ENCODE measurements at places on chromosomes 6 and 20.

DNA sequence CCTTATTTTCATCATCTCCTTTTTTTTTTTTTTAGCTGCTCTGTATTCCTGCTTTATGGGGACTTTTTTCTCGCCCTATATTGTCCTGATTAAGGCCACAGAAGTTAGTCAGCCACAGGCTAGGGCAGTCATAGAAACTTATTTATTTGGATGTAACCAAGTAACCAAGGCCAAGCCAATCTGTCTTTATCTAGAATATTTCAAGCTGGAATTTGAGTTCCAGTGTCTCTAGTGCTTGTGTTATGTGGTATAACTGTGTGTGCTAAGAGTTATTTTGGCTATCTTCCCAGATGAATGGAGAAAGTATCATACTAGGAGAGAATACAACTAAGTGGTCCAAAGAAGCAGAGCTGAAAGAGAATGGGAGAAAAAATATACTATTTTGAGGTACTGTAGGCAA, 751.5 kb downstream of the CBLN4 start:
- no peak for DNase-seq

GRCh38 chr20:40322941-40323340, 366.1 kb downstream of the MAFB start:
- no peak for DNase-seq

DNA sequence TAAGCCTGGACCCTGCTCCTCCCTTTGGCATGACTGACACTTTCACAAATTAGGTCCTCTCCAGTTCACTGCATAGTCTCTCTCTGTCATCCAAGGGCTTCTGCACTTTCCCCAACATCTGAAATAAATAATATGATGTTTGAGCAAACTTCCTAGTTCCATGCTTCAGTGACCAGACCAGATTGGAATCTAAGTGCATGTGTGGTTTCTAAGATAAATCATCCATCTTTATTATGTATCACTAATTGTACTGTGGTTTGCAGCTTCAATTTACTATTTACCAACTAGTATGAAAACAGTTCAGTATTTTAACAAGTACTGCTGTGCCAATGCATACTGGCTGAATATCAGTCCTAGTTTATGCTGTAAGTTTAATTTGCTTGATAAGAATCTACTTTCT, 18.7 kb downstream of the SESN1 start:
- no peak for DNase-seq

DNA sequence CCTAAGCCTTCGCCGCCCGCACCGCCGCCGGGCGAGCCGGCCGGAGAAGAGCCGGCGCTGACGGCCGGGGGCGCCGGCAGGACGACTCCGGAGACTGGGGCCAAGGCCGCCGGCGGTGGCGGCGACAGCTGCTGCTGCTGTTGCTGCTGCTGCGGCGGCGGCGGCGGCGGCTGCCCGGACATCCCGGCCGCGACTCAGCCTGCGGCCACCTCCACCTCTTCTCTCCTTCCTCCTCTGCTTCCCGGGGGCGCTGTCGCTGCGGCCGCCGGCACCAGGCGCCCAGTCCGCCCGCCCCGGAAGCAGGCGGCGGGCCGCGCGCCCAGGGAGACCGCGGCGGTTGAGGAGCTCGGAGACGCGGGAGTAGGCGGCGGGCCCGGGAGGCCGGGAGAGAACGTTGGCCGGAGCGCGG, 307 bp downstream of the RANBP9 start:
- DNase-seq: peak; percentile 49

DNA sequence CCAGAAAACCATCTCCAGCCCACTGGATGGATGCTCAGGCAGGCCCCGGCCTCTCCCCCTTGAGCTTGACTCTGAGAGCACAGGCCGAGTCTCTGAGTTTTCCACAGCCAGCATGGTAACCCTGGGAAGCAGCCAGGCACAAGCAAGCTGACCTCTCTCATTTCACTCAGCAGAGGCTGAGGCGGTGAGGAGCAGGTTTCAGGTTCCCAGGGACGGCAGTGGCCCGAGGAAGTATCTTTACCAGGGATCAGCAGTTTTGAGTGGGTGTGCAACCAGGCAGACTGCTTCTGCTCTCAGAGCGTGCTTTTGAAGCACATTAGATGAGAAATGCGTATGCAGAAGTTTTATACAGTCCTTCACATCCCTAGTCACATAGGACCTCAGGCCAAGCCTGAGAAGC, 12.6 kb downstream of the HCK start:
- DNase-seq: no peak

GRCh38 chr6:9554323-9554722, 860.6 kb downstream of the TFAP2A start:
- no peak for DNase-seq

DNA sequence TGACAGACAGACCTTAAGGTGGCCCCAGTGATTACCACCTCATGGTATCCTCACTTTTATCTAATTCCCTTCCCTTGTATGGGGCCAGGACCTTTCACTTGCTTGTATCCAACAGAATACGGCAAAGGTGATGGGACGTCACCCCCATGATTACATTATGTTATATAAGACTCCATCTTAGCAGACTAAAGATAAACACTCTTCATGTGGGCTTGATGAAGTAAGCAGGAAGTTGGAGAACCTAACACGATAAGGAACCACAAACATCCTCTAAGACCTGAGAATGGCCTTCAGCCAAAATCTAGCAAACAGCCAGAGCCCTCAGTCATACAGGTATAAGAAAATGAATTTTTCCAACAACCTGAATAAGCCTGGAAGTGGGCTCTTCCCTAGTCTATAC, 8.0 kb downstream of the SLC17A3 start:
- no peak for DNase-seq

GRCh38 chr6:163291622-163292021, 122.9 kb upstream of the QKI start:
- DNase-seq: no peak

- no peak for DNase-seq
Measured at GRCh38 chr20:62021793-62022385, 43.8 kb downstream of the TAF4 start.

- DNase-seq: no peak
Measured at GRCh38 chr6:55474382-55474781, 104.6 kb downstream of the HMGCLL1 start.

- DNase-seq: no peak
Measured at GRCh38 chr6:131966443-131966842, 15.3 kb upstream of the CCN2 start.

- DNase-seq: no peak
Measured at GRCh38 chr6:119129968-119130484, 51.6 kb upstream of the FAM184A start.

DNA sequence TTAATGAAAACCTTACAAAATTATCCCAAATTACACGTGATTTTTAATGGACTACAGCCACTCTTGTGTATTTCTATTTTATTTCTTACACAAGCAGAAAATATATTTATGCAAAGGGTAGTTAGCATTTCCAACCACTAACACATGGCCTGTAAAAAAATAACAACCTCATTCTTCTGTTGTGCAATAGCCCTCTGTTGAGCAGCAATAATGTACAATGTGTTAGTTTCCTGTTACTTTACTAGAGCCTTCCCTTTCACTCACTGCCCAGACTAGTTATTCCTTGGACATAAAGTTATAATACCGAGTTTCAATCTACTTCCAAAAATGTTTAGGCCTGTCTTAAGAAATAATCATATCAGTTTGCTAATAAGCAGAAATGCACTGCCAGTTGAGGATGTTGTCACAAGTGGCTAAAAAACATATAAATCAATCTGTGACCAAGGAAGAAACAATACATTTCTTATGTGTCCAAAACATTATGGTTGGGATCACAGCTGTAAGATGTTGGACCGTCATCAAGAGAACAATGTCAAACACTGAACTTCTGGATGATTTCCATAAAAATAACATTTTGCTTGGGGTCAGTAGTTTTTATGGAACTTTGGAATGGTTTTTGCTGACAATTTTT, 73.6 kb upstream of the RNF146 start:
- DNase-seq: no peak

DNA sequence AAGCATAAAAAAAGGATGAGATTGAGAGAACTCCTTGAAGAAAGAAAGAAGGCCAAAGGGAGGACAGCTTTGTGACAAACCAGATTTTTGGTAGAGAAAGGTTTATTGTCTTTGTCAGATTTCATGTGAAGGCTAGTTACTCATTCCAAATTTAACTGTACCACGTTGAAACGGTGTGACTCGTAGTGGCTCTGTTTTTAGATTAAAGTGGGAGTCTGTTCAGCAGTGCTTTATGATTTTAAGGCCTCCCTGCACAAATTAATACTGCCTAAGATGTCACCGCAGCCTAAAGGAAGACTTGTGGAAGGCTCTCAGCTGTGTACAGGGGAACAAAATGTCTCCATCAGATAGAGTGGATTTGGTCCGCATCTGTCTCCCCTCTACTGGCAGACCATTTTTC, 35.9 kb downstream of the CDC40 start:
- no peak for DNase-seq

- no peak for DNase-seq
Measured at GRCh38 chr6:22135395-22135794, 161.4 kb downstream of the PRL start.

GRCh38 chr20:12957968-12958367, 50.8 kb upstream of the SPTLC3 start:
- DNase-seq: no peak

- DNase-seq: no peak
Measured at GRCh38 chr6:88520445-88520844, 354.3 kb upstream of the CNR1 start.

DNA sequence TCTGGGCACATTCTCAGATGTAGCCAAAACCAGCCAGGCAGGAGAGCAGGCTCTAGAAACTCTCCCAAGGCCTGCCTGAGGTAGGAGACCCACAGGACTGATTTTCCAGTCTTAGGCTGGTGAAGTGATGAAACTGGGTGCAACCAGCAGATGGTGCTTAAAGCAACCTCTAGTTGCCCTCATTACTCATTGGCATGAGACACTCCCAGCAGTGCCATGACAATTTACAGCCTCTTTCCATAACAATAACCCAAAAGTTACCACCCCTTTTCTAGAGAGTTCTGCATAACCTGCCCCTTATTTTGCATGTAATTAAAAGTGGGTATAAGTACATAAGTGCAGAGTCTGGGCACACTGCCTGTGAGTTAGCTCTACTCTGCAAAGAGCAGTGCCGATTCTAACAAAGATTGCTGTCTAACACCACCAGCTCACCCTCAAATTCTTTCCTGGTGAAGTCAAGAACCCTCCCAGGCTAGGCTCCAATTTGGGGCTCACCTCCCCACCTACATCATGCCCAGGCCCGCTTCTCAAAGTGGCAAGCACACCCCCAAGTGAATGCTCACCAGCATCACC, 14.4 kb upstream of the GPR6 start:
- no peak for DNase-seq

DNA sequence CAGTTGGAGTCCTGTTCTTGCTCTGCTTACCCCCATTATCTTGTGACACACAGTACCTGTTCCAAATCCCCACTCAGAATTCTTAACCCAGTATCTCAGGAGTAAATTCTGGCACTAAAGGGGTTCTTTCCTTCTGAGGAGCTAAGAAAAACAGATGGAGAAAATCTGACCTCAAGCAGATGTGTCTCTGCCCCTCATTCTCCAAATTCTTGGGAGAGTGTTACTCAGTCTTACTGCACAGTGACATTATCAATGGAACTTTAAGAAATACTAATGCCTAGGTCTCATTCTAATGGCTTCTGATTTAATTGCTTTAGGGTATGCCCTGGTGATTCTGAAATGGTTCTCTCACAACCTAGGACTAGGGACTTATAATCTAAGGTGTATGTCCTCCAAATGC, 40.6 kb upstream of the PTPRK start:
- DNase-seq: no peak

- DNase-seq: no peak
Measured at GRCh38 chr6:33607784-33608161, 13.3 kb upstream of the ITPR3 start.

DNA sequence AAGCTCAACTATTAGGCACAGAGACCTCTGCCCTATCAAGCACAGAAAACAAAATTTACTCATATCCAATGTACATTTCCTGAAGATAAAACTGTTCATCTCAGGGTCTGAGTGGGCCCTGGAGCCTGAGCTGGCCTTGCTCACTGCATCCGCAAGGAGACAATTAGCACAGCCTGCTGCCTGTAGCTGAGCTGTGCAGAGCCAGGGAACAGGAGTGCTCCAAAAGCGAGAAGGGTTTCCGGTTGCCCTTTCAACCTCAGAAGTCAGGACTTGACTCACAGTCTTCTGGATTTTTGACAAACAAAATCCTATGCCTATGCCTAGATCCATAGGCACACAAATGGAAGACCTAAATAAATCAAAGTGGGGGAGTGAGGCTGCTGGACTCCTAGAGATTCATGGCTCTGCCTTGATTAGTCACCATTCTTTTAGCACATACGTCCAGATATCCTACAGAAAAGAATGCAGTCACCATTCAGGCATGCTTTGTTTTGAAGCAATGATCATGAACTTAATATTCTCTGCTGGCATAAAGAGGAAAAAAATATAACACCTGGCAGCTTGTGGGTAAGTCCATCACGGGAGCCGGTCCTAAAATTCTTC, 73.5 kb downstream of the BFSP1 start:
- no peak for DNase-seq

DNA sequence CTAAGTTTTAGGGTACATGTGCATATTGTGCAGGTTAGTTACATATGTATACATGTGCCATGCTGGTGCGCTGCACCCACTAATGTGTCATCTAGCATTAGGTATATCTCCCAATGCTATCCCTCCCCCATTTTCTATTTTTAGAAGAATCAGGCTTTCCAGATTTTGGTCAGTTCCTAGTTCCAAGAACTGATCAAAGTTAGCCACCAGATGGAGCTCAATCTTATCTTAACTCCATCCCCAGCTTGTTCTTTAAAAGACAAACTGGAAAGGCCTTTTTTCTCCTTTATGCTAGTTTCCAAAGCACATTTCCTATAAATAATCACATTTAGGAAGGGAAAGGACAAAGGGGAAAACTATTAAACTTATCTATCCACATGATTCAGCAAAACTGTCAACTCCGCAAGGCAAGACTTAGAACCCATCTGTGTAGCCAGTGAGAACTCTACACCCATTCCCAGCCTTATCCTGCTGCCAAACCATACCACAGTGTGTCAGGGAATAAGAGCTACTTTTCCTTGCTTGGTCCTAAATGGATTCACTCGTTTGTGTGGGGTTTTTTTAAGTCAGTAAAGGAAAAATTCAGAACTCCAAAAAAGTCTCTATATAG, 22.8 kb upstream of the KHDC1 start:
- DNase-seq: no peak

- DNase-seq: no peak
Measured at GRCh38 chr20:58416835-58417234, 27.8 kb downstream of the VAPB start.

DNA sequence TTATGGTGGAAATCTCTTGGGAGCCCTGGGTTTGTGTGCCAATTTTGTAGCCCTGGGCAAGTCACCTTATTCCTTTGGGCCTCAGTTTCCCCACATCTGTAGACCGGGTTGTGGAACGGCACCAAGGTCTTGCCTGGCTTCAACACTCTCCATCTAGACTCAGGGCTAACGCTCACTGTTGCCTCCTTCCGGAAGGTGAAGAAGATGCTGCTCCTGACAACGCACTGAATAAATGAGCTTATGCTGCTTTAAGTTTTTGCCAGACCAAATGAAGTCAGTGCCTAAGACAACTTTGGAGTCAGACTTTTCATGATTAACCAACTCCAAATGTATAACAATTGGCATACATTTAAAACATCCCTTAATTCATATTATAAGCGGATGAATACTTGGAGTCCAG, 53.1 kb downstream of the PSMG4 start:
- DNase-seq: no peak

GRCh38 chr6:68635706-68636513, 828 bp downstream of the ADGRB3 start:
- DNase-seq: no peak
